ENCODE measurements at places on chromosomes 2 and 18.

DNA sequence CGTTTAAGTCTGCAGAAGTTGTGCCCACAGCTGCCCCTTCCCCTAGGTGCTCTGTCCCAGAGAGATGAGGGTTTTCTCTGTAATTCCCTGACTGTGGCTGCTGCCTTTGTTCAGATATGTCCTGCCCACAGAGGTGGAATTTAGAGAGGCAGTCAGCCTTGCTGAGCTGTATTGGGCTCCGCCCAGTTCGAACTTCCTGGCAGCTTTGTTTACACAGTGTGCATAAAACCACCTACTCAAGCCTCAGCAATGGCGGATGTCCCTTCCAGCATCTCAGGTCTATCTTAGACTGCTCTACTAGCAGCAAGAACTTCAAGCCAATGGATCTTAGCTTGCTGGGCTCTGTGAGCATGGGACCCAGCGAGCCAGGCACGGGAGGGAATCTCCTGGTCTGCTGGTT, 48.1 kb downstream of the LHCGR start:
- DNase-seq, result no peak

DNA sequence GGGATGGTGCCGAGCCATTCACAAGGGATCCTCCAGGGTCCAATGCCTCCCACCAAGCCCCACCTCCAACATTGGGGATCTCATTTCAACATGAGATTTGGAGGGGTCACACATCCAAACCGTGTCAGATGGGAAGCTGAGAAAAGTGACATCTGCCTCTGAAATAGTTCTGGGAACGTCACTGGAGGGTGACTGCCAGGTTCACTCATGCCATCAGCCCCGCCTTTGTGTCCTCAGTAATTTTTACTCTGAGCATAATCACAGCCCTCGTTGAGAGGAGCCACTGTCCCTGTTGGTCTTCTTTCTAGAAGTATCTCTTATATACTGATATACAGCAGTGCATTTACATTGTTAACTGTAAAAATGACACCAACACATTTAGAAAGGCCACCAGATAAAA, 67.4 kb downstream of the KLHL29 start:
- DNase-seq, result no peak

- no peak for DNase-seq
Measured at GRCh38 chr2:98824256-98825019, 93.5 kb upstream of the MGAT4A start.

GRCh38 chr18:79305911-79306310, 89.8 kb upstream of the NFATC1 start:
- DNase-seq, result no peak

GRCh38 chr2:20509770-20510490, 63.1 kb downstream of the RHOB start:
- DNase-seq, result no peak

GRCh38 chr2:98935111-98935770, 784 bp downstream of the CRACDL start:
- DNase-seq, result no peak
